ENCODE measurements at places on chromosomes 5 and 9. TPM values are rescaled to one million over a fixed set of nuclear protein-coding genes. Genes with fewer than 3 reads are reported as not detected.

DNA sequence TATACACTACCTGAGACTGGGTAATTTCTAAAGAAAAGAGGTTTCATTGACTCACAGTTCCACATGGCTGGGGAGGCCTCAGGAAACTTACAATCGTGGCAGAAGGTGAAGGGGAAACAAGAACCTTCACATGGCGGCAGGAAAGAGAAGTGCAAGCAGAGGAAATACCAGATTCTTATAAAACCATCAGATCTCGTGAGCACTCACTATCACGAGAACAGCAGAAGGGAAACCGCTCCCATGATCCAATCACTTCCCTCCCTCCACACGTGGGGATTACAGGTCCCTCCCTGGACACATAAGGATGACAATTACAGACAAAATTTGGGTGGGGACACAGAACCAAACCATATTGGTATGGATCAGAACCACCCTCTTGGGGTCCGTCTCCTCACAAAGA is 44.2 kb upstream of the SPIN1 start:
- no peak for DNase-seq

GRCh38 chr5:39578887-39579497 is 154.2 kb upstream of the DAB2 start:
- DNase-seq = no peak

- DNase-seq = no peak
These were observed 31.7 kb upstream of the GRHPR start for GRCh38 chr9:37390759-37391158.

- no peak for DNase-seq
These were observed 522.7 kb downstream of the HTR1A start for GRCh38 chr5:63439537-63439936.

GRCh38 chr9:114006155-114006550 is 71.9 kb downstream of the AMBP start:
- DNase-seq = no peak

DNA sequence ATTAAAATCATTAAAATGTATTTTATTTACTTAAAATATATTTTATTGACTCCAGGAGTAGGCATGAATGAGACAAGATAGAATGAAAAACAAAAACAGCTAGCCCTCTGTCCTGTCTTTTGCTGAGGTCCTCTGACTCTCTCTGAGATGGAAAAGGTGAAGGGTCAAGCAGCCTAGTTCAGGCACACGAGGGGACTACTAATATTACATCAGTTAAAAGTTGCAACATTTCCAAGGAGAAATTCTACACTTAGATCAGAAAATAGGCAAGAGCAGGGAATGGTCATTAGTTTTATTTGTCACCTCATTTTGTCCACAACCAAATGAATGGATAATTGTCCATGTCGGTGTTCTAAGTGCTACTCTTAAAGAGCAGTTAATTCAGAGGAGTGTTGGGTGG is 148.5 kb downstream of the CDH10 start:
- DNase-seq = no peak

DNA sequence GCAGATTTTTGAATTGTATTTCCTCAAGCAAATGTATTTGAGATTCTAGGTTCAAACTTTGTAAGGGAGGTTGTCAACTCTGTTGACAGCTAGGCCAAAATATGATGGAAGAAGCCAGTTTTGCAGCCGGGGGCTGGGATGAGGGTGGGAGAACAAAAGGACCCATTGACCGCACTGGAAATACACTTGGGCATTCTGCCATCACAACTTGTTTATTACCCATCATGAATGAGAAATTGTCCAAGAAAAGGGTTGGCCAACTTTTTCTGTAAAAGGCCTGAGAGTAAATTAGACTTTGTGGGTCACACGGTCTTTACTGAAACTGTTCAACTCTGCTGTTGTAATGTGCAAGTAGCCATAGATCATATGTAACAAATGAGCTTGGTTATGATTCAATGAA is 221.3 kb upstream of the KLF9 start:
- no peak for DNase-seq

DNA sequence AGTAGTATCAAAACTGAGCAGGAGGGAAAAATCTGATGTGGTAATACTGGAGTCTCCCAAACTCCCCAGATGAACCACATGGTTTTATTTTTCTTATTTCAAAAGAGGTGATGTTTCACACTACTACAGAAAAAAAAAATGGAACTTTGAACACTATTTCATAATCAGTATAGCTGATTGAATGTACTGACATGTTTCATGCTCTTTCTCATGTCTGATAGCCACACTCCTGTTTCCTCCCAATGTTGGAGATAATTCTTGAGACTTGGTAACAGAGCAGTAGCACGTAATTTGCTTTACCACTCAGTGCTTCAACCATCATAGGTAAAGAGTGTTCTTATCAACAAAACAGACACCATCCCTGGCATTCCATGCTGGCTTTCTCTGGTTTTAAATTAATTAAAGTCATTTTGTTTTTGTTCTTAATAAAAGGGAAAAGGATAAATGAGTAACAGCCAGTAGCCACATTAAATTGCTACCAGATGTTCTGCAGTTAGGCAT is 85.2 kb downstream of the MUSK start:
- no peak for DNase-seq

DNA sequence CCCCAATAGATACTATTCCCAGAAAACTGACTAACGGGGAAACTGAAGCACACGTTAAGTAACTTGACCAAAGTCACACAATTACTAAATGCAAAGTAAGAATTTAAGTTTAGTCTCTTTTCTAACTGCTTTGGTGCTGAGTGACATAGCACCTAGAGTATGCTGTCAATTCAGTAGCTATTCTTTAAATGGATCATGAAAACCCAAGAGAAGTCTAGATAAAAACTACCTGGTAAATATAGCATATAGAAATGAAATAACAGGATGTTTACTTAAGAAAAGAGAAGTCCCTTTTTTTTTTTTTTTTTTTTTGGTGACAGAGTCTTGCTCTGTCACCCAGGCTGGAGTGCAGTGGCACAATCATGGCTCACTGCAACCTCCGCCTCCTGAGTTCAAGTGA is 129.2 kb downstream of the PDE4D start:
- DNase-seq = no peak

DNA sequence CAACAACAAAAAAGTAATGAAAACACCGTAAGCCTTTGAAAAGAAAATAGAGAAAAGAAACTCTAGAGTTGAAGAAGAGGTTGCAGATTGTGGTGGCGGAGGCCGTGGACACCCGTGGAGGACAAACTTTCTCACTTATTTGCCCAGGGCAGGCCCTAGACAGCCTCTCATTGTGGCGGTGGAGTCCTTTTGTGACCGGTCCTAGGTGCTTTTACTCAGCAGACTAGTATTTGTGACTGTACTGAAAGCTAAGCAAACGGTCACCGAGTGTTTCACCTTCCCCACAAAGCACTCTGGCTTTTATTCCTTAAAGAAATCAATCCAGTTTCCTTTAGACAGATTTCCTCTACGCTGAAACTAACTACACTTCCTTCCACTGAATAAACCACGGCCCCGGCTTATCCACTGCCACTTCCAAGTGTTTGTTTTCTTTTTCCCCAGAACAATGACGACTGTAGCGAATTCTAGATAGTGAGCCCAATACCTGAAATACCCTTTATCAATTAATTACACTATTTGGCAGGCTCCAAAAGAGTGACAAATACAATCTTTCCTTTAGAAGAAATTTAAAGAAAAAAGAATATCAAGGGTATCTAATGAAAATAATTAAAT is 210.2 kb upstream of the TARS1 start:
- no peak for DNase-seq

- DNase-seq = no peak
These were observed 39.3 kb upstream of the SEMA4D start for GRCh38 chr9:89537166-89537565.

DNA sequence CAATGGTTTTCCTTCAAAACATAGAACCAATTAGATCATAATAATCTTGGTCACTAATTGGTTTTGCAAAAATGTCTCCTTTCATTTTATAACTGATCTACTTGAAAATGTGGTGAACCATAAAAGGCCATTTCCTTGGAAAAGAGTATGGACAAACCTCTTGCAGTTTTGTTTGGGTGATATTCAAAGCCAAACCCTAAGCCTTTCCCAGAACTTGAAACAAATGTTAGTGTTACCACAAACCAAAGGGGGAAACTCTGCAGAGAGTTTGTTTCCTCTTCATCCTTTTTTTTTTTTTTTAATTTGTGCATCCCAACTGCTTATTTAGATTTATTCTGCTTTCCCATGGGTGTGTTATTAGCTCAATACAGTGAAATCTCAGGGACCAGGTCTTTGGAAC is 204.4 kb upstream of the ADAMTSL1 start:
- DNase-seq = no peak

DNA sequence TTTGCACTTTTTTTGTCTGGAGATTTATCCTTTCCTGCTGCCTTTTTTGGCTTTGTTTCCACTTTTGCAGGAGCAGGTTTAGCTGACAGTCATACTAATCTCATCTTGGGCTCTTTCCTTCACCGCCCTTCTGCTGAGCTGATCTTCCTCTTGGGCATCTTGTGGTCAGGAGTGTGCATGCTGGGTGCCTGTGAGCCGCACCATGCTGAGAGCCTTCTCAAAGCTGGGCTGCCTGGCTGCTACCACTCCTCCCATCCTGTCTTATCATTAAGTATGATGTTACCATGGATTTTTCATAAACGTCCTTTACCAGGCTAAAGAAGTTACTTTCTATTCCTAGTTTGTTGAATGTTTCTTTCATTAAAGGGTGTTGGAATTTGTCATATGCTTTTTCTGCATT is 49.5 kb upstream of the MCCC2 start:
- no peak for DNase-seq

GRCh38 chr5:131628990-131629389 is 6.0 kb downstream of the RAPGEF6 start:
- DNase-seq = no peak

DNA sequence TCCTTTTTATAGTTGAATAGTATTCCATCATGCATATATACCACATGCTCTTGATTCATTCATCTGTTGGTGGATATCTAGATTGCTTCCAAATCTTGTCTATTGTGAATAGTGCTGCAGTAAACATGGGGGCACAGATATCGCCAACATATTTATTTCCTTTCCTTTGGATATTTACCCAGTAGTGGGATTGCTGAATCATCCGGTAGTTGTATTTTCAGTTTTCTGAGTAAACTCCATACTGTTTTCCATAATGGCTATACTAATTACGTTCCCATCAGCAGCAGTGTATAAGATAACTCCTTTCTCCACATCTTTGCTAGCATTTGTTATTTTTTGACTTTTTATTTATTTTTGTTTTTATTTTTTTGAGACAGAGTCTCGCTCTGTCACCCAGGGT is 3.3 kb downstream of the SNX2 start:
- DNase-seq = no peak

DNA sequence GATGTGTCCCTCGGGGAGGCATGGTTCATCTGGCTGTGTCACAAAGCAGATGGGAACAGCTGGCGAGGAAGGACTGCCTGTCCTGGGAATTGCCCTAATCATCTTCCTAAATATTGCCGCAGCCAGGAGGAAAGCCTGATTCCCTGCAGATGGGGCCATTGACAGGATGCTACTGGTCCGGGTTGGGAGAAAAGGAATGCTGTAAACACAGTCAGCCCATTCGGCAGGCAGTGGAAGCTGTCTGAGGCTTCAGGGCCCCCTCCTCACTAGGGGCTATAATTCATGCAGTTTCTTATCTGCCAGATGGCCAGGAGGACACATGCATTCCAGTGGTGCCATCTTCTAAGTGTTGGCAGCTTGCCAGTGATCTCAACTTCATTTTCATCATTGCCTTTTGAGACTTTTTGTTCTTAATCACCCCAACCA is 110.3 kb downstream of the KCNIP1 start:
- no peak for DNase-seq

DNA sequence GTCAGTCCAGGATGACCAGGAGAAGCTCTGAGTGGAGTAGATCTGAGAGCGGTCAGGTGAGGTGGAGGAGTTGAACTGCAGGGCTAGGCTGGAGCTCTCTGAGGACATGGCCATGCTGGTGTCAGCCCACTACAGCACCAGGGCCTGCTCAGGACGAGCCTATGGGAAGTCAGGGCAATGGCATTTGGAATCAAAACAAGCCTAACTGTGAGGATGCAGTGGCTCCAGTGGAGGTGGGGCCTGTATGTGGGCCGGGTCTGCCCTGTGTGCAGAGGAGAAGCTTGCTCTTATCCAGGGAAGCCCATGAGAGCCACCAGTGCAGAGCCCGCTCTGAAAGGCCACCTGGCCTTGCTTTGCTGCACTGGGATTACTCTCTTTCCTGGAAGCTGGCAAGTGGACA is 11.1 kb downstream of the CXCL14 start:
- no peak for DNase-seq

GRCh38 chr5:95537501-95537900 is 17.3 kb downstream of the SKIC3 start:
- no peak for DNase-seq

DNA sequence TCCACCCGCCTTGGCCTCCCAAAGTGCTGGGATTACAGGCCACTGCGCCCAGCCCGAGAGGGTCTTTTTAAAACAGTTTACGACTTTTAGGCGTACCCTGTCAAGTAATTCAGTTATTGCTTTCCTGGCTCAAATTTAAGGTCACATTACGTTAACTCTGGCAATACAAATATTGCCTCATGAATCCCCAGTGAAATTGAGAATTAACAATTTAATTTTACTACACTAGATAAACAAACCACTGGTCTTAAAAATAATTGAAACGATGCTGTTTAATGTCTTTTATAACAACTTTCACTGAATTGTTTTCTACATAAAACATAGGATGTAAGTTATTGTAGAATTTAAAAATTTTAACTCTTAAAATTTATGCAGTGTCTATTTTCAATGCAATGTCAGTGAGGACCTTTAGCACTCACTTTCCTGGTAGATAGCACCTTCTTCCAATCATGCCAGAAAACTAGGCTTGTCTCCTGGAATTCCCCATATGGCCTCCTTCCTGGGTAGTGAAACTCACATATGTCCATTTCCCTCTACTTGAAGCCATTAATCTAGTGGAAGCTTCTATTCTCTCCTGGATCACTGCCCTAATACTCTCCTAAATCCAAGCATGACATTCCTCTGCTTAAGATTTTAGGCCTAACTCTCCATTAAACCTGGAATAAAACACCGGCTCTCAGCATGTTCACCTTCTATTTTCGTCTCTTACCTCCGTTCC is 13.5 kb downstream of the BASP1 start:
- DNase-seq = no peak

DNA sequence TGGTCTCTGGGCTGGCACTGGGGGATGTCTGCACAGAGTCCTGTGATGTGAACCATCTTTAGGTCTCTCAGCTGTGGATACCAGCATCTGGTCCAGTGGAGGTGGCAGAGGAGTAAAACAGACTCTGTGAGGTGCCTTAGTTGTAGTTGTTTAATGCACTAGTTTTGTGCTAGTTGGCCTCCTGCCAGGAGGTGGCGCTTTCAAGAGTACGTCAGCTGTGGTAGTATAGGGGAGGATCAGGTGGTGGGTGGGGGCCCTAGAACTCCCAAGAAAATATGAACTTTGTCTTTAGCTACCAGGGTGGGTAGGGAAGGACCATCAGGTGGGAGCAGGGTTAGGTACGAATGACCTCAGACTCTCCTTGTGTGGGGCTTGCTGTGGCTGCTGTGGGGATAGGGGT is 197.1 kb downstream of the TMC1 start:
- DNase-seq = no peak

GRCh38 chr5:149450199-149450598 is 71.1 kb upstream of the IL17B start:
- DNase-seq = peak; percentile 87

Gene GARNL3
- total RNA-seq = 17.3 TPM

Gene BTNL8
- total RNA-seq = 0.27 TPM

Gene IL3
- not detected for total RNA-seq

Gene PFN3
- total RNA-seq = not detected

Gene NUTM2G
- total RNA-seq = not detected

Gene ANKRD31
- total RNA-seq = not detected
